ENCODE measurements at places on chromosomes 16 and 17.

DNA sequence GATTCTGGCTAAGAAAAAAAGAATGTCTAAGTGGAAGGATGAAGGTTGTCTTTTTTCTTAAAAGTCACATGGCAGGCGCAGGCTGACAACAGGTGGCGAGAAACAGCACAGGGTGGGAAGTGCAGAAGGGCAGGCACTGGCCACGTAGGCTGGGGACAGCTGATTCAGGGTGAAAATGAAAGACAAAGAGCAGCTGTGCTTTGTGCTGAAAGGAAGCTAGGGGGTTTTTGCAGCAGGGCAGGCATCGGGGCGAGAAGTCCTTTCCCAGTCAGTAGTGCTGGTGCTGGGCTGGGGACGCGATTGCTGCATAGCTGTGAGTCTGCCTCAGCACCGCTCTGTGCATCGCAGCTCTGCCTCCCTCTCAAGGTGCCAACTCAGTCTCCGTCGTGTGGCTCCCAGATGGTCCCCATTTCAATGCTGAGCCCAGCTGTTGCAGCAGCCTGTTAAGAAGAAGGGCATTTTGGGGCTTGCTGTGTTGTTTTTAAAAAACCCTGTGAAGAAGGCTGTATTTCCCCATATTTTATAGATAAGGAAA lies 183.1 kb upstream of the CCL2 start:
- no peak for DNase-seq

DNA sequence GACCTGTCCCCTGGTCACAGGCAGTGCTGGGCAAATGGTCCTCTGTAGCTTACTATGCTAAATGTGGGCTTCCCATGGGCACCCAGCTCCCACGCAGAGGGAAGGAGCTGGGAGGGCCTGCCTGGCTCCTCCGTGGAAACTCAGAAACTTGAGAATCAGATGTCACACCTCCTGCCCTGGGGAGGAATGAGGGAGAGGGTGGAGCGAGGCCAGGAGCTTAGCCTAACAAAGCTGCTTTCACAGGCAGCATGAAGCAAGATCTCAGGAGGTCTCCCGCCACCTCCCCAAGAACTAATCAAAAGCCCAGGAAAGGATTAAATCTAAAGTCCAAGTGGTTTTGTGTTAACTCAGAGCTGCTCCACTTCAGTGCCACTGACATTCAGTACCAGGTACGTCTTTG lies 33.6 kb upstream of the XYLT2 start:
- no peak for DNase-seq

DNA sequence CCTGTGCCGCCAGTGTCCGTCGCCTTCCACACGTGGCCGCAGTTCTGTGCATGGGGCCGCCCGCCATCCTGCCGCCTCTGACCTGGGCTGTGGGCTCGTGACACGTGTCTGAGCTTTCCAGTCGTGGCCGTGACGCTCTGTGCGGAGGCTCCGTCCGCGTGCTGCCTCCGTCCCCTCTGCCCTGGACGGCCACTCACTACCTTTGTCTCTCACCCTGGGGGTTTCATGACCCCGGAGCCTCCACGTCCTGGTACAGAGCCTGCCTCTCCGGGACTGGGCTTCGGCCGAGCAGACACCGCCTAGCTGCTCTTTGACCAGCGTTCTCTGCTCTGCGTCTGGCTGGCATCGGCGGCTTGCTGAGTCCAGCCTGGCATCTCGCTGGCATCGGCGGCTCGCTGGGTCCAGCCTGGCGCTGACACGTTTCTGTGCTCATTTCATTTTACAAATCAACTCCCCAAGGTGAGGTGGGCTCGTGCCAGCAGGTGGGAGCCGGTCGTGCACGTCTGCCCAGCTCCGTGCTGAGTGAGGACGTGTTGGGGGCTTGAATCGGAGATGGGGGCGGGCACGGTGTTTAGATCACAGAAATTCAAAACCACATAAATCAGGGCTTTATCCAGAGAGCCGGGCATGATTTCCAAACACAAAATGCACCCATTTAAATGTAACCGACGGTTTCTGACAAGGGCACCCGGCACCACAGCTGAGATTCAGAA lies 44.3 kb upstream of the GNG13 start:
- DNase-seq = no peak

- no peak for DNase-seq
Measured at GRCh38 chr17:21742326-21742725, 50.0 kb downstream of the KCNJ18 start.

- DNase-seq = no peak
Measured at GRCh38 chr17:50815400-50815799, 20.0 kb upstream of the WFIKKN2 start.

GRCh38 chr17:48181653-48182052 lies 74.1 kb downstream of the SNX11 start:
- peak; percentile 41 for DNase-seq

GRCh38 chr17:74861662-74862107 lies 2.0 kb upstream of the GRIN2C start:
- DNase-seq = no peak
